HEK293T (cell line): ENCODE measurements at places on chromosomes 1 and 21.
A peak's percentile ranks its signal among the peaks of the same experiment; 100 is the strongest.

DNA sequence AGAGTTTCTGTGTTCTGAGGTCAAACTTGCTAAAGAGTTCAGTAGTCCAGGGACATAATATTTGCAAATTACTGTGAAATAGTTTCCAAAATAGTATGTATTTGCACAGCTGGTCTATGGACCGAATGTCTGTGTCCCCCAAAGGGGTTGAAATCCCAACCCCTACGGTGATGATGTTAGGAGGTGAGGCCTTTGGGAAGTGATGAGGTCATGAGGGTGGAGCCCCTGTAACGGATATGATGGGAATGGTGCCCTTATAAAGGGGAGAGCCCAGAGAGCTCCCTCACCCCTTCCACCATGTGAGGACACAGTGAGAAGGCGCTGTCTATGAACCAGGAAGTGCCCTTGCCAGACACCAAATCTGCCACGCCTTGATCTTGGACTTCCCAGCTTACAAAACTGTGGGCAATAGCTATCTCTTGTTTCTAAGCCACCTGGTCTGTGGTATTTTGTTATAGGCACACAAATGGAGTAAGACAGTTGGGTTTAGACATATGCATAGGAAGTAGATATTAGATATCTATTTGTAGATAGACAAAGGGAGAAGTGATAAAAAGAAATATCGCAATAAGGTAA, 21.7 kb downstream of the RNF187 start:
- DNase-seq, result no peak

GRCh38 chr1:14974361-14974760, 179.2 kb upstream of the TMEM51 start:
- no peak for DNase-seq

DNA sequence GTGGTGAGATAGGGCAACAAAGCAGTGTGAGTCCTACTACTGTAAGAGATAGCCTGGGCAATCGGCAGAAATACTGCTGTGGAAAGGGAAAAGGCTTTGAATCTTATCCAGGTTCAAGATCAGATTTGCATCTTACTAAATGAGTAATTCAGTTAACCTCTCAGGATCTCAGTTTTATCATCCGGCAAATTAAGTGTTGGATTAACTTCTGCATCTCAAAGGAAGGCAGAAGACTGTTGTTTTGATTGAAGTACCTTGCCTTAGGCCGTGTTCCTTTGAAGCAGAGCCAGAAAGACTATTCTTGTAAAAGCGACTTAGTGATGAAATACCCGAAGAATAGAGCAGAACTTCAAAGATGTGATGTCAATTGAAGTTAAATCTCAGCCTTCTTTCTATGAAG, 612.9 kb upstream of the USP24 start:
- no peak for DNase-seq

DNA sequence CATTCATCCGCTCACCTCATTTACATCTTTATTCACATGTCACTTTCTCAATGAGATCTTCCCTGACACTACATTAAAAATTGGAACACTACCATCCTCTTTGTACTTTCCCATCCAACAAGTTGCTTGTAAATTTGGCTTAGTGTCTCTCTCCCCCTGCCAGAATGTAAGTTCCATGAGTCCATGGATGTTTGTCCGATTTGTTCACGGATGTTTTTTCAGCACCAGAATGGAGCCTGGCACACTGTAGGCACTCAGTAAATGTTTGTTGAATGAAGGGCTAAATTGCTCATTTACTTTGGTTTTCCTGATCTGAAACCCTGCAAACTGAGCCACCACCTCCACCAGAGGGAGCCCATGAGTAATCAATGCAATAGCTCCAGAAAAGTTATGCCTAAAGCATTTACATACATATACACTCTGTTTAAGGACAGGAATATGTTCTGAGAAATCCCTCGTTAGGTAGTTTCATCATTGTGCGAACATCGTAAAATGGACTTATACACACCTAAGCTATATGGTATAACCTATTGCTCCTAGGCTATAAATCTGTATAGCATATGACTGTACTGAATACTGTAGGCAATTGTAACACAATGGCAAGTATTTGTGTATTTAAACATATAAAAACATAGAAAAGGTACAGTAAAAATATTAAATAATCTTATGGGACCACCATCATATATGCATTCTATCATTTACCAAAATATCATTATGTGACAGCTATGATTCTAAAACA, 2.8 kb upstream of the EYA3 start:
- DNase-seq, result peak; percentile 75

GRCh38 chr1:87437663-87438295, 109.1 kb downstream of the LMO4 start:
- no peak for DNase-seq
